ENCODE measurements at places on chromosomes 7 and 10. TPM values are rescaled to one million over a fixed set of nuclear protein-coding genes. Genes with fewer than 3 reads are reported as not detected.

CYP3A4 gene
- not detected for polyA plus RNA-seq

PKD2L1 gene
- not detected for polyA plus RNA-seq

SSC4D gene
- 0.45 TPM for polyA plus RNA-seq

ABCC2 gene
- 0.29 TPM for polyA plus RNA-seq

USP54 gene
- polyA plus RNA-seq = 8.6 TPM

KIAA1217 gene
- 6.6 TPM for polyA plus RNA-seq

GRCh38 chr7:33418251-33418701 lies 288.9 kb downstream of the BBS9 start:
- DNase-seq = no peak

- no peak for DNase-seq
These were observed 151.9 kb upstream of the ITGB1 start for GRCh38 chr10:33109788-33110469.

GRCh38 chr7:70872188-70872587 lies 259.8 kb upstream of the GALNT17 start:
- no peak for DNase-seq

DNA sequence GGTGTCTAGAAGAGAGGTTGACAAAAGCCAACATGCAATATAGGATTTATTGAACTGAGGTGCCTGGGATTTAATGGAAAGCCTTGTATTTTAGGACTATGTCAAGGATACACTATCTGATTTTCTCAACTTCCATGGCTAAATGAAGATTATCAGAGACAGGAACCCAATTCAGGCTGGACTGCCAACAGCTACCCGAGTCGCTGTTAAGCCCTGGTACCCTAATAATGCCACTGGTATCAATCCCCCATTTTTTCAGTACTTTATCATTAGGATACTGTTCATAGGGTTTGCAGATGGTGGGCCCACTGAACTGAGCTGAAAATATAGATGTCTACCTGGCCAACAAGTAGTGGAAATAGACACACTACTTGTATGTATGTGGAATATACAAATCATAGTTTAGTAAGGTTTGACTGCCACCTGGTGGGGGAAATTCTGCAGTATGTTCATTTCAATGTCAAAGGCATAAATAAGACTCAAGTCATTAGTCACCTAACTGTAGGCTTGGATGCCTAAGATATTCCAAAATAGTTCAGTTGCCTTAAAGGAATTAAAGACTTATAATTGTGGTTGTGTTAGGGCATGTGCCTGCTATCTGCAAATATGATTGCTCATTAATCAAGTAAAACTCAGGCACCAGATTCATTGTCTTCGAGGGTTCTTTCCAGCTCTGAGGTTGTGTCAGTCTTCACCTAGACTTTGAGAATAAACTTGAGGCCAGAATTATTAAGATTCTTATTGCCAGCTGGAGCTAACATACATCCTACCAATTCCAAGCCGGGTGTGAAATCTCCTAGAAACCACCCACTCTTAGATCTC lies 34.1 kb upstream of the NOBOX start:
- peak; percentile 2 for DNase-seq

DNA sequence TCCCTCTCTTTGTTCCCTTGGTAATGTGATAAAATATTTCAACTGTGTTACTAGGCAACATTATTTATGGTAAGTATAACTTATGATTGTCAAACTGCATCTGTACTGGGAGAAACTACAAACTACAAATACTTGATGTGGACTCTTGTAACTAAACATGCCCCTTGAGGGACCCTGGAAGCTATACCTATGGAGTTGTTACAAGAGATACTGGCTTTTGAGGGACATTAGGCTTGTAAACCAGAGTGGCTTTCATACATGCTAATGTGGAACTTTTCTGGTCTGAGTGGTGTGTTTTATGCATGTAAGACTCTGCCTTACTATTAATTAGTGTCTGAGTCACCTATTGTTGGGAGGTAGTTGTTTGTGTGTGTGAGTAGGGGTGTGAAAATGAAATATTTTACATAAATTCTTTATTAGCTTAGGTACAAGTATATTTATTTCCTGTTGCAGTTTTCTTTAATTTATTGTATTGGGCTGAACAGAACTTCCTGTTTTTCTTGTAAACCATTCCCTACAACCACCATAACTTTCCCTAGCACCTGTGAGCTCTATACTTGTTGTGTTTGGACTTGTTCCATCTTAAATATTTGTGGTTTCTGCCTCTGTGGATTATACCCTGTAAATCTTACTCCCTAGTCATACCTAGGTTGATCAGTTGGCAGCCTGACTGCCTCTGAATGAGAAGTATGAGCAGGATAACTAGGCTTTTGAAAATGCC lies 49.8 kb downstream of the STK31 start:
- no peak for DNase-seq

DNA sequence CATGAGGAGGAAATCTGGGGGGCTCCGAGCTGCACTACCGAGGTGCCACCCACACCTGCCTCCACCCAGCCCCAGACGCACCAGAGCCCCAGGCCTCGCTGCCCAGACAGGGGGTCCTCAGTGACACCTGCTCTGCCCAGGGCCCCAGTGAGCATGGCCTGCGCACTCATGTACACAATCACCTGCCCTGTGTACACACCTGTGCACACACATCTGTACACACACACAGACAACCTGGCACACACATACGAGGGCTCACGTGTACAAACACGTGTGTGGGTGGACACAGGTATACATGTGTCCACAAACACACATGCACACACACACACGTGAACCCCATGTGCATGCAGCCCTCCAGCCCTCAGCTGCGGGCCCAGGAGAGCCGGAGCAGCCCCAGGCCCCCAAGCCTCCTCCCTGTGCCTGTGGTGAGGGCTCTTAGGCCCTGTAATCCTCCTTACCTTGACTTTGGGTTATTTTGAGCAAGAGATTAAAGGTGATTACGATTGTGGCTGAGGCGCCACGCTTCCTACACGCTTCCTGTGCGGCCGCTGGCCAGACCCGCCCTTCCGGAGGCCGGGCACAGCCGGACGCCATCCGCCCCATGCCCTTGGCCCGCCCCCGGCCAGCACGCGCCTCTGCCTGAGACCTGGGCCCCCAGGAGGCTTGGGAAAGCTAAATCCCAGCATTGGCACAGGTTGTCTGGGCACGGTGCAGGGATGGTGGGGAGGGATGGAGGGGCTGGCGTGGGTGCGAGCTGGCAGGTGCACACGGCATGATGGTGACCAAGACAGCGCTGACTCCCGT lies 71.9 kb downstream of the ELFN1 start:
- DNase-seq = no peak

DNA sequence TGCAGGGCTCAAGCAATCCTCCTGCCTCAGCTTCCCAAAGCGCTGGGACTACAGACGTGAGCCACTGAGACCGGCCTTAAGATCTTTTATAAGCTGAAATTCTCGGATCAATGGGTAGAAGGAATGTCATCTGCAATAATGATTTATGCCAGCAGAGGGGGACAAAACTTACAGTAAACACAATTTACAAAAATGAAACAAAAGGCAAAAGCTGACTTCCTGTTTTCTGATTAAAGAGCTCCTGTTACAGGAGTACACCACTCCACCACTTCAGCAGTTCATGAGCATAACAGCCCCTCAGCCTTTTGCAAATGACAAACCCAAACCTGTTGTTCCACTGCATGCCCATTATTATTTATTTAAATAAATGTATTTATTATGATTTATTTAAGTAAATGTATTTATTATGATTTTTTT lies 88.5 kb upstream of the ATP6V0A4 start:
- peak; percentile 38 for DNase-seq

DNA sequence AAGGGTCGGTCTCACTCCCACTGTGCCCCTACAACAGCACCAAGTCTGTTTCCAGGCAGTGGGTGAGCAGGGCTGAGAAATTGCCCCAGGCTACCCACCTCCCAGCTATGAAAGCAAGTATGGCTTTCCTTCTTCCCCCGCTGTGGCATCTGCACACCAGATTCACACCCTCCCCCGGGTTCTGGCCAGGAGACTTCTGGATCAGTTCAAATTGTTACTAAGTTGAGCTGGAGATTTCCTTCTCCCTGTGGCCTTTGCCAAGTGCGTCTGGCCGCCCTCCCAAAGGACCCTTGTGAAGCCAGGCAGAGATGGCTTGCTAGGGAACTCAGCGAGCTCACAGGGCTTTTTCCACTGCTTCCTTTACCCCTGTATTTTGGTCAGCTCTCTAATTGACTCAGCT lies 555.4 kb downstream of the SH2D4B start:
- no peak for DNase-seq

DNA sequence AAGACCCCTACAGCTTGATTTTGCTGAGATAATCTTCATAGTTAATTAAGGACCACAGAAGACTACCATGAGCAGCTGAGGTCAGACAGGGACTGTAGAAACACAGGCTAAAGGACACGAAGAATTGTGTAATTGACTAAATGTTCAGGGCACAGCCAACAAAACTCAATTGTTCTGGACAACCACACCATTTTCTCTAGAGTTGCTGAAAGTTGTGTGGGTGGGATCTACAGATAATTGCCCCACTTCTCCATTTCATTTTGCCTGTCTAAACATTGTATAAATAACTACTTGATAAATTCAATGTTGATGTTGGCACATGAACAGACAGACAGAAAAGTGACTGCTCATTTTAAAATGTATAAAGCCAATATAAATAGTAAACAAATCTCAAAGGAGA lies 39.0 kb upstream of the SLC16A12 start:
- DNase-seq = no peak

GRCh38 chr7:158778471-158778870 lies 50.8 kb downstream of the ESYT2 start:
- DNase-seq = peak; percentile 16

DNA sequence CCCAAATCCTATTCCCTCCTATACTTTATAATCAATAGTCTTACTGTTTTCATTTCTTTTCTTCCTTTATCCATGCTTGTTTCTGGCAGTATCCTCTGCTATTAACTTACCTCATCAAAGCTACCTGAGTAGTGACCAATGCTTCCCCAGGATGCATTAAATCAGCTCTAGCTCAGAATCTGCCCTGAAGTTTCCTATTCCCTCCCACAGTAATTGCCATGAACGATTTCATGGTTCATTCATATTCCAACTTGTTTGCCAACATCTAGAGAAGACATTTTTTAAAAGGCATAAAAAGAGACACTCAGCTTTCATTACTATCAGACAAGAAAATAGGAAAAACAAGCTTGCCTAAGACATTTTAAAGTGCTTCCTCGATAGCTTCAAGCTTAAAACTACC lies 42.3 kb downstream of the COA1 start:
- no peak for DNase-seq

DNA sequence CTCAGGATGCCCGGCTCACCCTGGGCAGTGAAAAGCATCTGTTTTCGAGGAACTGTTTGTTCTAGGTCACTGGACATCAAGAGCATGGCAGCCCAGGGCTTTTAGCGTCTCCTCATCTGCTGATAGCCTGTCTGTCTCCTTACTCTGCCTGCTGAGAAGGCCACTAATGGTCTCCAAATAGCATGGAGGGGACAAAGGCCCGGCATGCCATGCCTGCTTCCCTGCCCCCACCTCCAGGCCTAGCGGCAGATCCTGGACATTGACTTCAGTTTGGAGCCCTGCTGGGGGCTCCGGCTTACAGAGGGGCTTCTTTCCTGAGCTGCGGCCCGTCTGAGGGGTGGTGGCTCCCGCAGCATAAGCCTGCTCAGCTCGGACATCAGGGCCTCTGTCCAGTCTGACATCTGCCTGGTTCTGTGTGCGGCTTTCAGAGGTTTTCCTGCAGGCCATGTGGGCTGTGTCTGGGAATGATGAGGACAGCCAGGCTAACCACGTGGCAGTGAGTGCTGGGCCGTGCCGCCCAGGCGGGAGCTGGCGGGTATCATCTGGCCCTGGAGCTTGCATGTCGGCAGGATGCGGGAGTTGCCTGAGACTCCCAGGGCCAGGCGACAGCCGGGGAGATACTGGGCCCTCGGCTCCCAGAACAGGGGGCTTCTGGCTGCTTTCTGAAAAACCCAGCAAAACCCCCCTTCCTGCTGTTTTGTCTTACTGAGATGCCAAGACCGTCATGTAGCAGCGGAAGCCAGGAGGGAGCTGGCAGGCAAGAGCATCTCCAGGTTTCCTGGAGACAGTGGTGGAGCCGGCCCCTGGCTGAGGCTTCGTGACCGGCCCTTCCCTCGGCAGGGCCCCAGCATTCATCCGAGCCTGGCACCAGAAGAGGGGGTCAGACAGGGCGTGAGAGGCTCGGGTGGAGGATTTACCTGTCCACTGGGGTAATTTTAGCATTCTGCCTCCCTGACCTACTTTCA lies 9.2 kb downstream of the PFKFB3 start:
- no peak for DNase-seq

GRCh38 chr7:104267701-104268368 lies 60.0 kb upstream of the ORC5 start:
- DNase-seq = no peak

DNA sequence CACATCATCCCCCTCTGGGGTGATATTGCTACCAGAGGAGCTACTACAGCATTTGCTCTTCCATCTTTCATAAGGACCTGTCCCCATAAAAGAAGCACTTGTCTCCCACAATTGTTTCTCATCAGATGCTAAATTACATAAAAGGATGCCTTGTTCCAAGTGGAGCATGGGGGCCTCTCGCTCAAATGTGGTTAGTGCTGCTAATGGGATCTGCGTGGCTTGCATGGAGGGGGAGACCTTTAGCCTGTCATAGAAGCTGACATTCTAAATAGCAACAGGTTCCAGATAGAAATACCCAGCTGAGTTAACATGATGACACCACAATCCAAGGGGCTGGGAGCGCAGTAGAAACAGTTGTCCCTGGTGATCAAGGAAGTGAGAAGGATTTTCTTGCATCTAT lies 257.9 kb downstream of the SFMBT2 start:
- no peak for DNase-seq

DNA sequence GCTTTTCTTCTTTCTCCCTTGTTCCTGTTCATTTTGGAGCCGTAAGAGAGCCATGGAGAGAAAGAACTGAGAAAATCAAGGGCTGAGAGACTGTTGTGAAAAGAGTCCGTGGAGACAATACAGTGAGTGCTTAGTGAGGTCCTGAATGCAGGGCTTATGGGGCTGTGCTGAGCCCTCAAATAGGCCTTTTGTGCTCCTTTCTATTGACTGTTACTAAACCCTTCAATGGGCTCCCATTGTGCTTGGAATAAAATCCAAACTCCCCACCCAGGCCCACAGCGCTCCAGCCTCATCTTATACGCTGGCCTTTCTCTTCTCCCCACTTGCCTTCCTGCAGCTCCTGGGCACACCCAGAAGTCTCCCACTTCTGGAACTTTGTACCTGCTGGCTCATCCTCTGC lies 243.1 kb upstream of the HABP2 start:
- DNase-seq = no peak

DNA sequence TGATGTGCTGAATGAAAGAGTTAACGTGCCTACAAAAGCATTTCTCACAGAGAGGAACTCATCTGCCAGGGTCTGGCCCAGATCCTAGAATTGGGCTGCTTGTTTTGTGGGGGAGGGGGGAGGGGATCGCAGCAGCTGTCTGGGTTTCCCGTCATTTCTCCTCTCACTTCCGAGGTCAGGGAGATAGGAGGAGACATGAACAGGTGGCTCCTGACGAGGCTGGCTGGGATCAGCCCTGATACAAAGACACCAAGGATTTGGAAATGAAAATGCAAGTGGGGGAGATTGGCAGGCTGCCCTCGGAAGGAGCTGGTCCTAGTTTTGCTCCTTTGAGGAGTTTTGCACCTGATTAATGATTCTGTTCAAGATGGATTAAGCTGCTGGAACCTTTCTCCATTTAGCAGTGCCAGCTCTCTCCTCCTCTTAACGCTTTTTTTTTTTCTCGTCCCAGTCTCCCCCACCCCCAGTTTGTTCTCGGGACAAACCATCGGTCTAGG lies 86.8 kb upstream of the KMT2C start:
- no peak for DNase-seq

All from AG04450 (cell line).